NCI-H748 treated with DMSO at 0.1 percent for 48 hours (cell line): ENCODE measurements at places on chromosomes 11 and 22.

- DNase-seq = no peak
Observed at GRCh38 chr11:81259471-81259870, 1474.2 kb downstream of the FAM181B start.

- DNase-seq = no peak
Observed at GRCh38 chr22:24069721-24070120, 58.6 kb downstream of the CABIN1 start.

- DNase-seq = no peak
Observed at GRCh38 chr22:36311386-36312085, 58.6 kb downstream of the APOL1 start.

- DNase-seq = no peak
Observed at GRCh38 chr11:14727215-14727614, 83.6 kb downstream of the PDE3B start.

GRCh38 chr11:22543261-22543660 lies 82.4 kb downstream of the FANCF start:
- DNase-seq = no peak

DNA sequence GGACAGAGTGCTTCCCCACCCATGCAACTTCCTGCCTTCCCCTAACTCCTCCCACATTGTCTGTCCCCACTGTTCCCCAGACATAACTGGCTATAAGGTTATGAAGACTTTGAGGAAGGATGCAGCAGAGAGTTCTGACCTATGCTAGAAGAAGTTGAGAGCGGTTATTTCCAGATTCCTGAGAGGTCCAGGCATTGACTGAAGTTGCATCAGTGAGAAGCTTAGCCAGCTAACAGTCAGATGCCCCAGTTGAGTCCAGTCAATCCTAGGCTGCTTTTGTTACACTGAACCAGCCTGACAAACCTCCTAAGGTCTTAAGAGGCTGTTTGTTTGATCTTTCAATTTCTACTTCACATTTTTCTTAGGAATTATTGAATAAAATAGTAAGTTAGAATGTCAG lies 937.9 kb upstream of the CCDC90B start:
- no peak for DNase-seq

GRCh38 chr11:100467821-100468508 lies 219.1 kb upstream of the ARHGAP42 start:
- no peak for DNase-seq

DNA sequence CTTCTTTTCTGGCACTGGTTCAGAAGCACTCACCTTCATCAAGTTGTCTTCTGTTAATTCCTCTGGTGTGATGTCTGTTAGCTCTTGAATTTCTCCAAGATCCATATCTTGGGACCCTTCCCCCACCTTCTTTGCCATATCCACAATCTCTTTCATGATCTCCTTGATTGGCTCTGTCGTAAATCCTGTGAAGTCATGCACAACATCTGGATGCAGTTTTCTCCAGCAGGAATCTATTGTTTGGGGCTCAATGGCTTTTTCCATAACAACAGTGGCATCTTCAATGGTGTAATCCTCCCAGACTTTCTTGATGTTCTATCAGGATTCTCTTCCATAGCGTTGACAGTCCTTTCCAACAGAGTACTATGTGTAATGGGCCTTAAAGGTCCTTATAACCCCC lies 96.9 kb downstream of the CSTPP1 start:
- no peak for DNase-seq

- DNase-seq = no peak
Observed at GRCh38 chr11:127926721-127927120, 660.6 kb downstream of the ETS1 start.

GRCh38 chr11:69524991-69525411 lies 43.5 kb downstream of the LINC01488 start:
- DNase-seq = no peak

DNA sequence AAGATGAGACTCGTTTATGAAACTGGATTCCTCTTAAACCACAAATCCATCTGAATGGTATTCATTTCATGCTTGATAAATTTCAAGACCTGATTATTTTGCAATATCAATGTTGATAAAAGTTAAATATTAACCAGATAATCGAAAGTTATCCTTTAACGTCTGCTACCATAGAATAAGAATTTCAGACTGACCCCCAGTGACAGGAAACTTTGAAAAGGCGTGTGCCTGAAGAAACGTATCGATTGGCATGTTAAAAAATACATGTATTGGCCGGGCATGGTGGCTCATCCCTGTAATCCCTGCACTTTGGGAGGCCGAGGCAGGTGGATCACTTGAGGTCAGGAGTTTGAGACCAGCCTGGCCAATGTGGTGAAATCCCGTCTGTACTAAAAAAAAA lies 13.9 kb downstream of the SCGB1A1 start:
- no peak for DNase-seq

GRCh38 chr11:39569789-39570188 lies 1889.7 kb downstream of the LRRC4C start:
- DNase-seq = no peak

- DNase-seq = no peak
Observed at GRCh38 chr11:45918962-45919675, 1.4 kb upstream of the PEX16 start.

GRCh38 chr11:87942786-87943185 lies 232.5 kb downstream of the RAB38 start:
- DNase-seq = no peak

DNA sequence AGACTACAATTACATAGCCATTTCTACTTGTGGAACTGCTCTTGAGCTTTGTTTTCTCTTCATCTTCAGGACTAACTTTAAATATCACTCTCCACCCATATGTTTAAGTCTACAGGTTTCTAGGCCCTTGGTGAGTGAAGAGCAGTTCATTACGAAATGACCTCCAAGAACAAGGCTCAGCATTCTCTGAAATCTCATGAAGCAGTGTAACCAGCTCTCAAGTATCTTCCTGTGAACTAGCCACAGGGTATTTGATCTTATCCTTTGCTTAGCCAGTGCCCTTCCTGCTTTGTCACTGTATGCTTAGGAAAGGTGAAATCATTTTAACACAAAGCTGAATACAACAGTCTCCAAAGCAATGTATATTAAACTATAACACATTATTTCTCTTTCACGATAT lies 20.4 kb upstream of the LYVE1 start:
- DNase-seq = no peak

DNA sequence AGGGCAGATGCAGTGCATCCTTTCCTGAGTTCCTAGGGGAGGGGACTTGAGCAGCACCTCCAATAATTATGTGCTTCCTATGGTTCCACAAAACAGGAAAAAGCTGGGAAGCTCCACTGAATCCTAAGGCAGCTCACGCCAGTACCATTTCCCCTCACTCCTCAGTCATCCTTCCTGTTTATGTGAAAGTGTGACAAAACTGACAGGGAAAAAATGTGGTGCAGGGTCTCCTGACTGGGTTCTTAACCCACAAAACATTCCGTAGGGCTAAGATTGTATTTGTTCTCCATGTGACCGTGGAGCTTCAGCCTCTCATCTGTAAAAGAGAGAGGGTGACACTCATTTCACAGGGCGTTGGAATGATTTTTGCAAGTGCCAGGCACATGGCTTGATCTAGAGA lies 12.2 kb upstream of the LYVE1 start:
- DNase-seq = no peak

- no peak for DNase-seq
Observed at GRCh38 chr11:89361734-89362133, 129.4 kb downstream of the NOX4 start.

- DNase-seq = no peak
Observed at GRCh38 chr22:30033137-30033536, 47.1 kb upstream of the HORMAD2 start.

- no peak for DNase-seq
Observed at GRCh38 chr11:130672911-130673310, 224.5 kb downstream of the ADAMTS15 start.

DNA sequence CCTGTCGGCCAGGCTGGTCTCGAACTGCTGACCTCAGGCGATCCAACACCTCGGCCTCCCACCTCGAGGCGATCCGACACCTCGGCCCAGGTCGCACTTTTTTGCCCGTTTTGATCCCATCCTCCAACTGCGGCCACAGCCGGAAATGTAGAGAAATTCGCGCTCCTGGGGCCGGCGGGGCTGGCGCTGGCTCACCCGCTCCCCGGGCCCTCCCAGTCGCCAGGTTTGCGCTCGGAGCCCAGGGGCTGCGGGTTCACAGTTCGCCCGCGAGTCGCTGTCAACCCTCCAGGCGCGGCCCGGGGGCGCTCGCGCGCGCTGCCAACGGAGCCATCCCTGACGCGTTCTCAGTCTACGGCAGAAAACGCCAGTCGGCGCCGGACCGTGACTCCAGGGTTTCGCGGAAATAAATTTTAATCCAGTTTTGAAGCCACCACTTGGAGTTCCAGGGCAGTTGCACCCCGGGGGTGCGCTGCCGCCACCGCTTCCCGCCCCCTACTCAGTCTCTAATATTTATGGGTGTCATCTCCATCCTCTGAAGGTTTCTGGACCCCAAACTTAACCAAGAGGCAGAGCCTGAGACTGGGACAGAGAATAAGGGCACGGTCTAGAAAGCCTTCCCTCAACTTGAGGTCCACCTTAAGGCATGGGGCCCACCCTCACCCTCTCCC lies 1.5 kb upstream of the KLHDC7B start:
- no peak for DNase-seq

DNA sequence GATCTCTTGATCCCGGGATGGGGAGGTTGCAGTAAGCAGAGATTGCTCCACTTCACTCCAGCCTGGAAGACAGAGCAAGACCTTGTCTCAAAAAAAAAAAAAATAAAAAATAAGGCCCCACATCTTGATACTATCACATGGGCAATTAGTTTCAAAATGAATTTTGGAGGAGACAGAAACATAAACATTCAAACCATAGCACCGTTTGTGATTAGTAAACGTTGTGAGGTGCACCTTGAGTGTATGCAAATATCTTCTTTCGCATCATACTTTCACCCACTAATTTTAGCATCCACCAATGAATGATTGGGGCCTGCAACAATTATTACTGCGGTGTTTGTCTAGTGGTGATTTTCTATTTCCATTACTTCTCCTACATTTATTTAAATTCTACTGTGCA lies 11.0 kb upstream of the SPDYC start:
- no peak for DNase-seq

DNA sequence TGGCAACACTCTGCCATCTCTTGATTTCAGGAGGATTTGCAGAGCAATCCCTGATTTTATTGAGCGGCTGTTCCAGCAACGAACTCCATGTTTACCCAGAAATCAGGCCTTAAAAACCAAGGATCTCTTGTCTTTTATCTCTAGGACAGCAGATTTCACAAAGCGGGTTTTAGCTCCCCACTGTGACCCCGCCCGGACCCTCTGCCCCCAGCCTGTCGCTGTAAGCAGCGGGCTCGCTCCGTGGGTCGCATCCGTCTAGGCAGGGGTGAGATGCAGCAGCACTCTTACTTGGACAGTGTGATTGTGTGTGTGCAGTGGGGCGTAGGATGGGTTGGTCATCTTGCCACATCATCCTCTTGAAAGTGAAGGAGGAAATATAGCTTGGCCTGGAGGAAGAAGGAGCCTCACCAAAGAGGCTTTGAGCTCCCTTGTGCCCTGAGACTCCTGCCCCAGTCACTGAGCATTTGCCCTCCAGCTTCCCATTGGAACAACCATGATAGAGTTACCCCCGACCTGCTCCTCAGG lies 189.2 kb upstream of the TBCEL start:
- DNase-seq = no peak

DNA sequence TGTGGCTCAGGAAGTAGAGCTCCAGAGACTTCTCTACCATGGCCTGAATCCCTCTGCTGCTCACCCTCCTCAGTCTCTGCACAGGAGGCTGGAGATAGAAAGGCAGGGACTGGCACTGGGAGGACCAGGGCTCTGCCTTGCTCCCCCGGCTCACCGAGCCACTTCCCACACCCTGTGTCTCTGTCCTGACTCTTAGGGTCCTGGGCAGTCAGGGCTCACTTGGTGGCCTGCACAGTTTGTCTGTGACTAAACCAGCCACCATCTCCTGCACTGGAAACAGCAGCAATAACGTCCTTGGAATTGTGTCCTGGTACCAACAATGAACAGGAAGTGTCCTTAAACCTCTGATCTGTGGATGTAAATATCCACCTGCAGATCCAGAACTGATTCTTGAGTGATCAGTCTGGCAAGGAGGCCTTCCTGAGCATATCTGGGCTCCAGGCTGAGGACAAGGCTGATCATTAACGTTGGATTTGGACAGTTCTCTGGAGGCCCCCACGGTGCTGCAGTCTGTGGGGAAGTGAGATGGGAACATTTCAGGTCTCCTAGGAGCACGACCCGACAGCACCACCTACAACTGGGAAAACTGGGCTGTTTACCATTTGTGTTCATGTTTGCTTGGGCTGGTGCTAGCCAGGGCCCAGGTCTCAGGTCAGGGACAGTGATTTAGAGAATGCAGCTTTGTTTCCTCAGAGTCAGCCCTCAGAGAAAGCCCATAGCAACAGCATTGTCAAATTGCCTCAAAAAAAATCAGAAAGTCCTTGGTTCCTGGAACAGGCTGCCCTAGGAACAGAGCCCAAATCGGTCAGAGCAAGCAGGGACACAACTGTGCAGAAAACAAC lies 82.5 kb downstream of the ZNF280B start:
- DNase-seq = no peak

GRCh38 chr11:90254065-90254464 lies 31.2 kb upstream of the CHORDC1 start:
- DNase-seq = no peak

- DNase-seq = no peak
Observed at GRCh38 chr11:6240781-6241180, 1.9 kb downstream of the CNGA4 start.

DNA sequence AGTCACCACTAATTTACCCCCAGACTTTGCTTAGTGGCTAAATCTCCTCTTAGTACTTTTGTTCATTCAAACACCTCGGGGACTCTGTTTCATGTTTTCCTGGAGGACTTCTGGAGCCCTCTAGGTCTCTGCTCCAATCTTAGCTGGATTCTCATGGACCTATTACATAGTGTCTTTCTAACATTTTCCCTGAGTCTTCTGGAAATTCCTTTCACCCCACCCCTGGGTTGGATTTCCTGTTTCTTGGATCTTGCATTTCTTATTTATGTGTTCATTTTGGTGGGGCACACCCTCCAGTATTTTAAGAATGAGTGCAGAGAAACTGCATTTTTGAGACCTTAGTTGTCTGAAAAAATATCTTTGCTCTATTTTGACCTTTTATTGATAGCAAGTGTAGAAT lies 220.1 kb downstream of the BLID start:
- DNase-seq = no peak

- DNase-seq = no peak
Observed at GRCh38 chr11:102316346-102316904, 859 bp upstream of the BIRC3 start.

GRCh38 chr11:66840317-66841091 lies 2.7 kb upstream of the RCE1 start:
- no peak for DNase-seq

DNA sequence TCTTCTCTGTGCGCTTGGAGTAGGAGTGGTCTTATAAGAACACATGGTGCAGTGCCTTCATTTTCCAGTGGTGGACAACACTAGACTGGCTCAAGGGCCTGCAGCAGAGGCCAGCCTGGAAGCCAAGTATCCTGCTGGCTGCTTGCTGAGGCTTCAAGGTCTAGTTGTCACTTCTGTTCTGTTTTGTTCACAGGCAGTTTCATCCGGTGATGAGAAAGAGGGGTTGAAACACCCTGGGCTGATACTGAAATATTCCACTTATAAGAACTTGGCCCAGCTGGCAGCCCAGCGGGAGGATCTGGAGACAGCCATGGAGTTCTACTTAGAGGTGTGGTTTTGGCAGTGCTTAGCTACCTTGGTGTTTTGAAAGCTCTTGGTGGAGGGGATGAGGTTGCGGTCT lies 29.8 kb downstream of the CABIN1 start:
- DNase-seq = no peak

GRCh38 chr11:87456499-87456898 lies 418.8 kb downstream of the TMEM135 start:
- no peak for DNase-seq

GRCh38 chr11:23730307-23730998 lies 766.4 kb upstream of the LUZP2 start:
- peak; percentile 37 for DNase-seq
